ENCODE measurements at places on chromosomes 7 and 10.

DNA sequence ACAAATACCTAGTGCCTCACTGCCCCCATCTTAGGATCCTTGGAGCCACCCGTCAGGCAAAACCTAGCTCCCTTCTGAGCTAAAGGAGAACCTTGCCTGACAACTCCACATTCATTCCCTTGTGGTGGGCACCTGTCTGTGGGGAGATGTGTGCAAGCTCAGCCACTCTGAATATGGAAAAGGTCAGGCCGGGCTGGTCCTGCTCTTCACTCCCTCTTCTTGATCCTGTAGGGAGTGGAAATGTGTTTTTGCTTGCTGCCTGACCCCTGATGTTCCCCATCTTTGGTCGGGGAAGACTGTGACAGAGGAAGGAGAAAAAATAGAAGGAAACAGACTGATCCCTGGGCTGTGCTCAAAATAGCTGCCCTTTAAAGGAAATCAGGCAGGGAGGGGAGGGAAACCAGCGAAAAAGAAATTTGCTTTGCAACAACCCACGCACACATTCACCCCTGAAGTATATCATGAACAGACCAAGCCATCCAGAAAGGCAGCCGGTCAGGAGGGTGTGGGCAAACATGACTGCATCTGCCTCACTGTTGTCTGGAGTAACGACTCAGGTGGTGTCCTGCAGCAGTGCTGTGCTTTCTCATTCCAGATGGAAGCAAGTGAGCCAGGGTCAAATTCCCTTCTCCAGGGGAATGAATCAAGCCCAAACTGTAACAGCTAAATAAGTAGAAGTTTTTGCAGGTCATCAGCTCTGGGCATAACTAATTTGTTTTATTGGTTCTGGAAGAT is 74.0 kb downstream of the SCRN1 start:
- DNase-seq = no peak

DNA sequence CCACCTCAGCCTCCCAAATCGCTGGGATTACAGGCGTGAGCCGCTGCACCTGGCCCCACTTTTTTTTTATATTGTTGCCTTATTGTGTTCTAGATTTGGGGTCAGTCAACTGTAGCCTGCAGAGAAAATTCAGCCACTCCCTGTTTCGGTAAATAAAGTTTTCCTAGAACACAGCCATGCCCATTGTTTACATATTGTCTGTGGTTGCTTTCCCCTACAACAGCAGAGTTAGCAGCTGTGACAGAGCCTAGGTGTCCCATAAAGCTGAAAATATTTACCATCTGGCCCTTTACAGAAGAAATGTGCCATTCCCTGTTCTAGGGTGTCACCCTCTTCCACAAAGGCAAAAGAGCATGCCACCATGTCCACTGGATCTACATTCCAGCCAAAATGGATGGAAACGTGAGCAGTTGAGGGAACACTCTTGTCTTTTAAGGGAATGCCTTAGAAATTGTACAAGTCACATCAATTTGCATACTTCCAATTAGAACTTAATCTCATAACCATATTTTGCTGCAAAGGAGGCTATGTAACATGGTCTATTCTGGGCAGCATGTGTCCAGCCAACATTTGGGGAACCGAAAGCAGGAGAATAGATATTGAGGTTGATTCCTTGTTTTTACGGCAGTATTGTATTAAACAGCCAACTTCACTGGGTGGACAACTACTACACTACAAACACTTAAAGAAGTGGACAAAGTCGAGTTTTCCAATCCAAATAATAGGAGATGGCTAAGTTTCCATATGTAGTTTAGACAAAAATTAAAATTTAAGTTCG is 11.0 kb upstream of the BLVRA start:
- no peak for DNase-seq

GRCh38 chr10:87622314-87623004 is 37.2 kb upstream of the PAPSS2 start:
- DNase-seq = no peak

GRCh38 chr7:45717537-45718235 is 143.5 kb downstream of the ADCY1 start:
- DNase-seq = no peak

- no peak for DNase-seq
These were observed 14.7 kb downstream of the FKBP6 start for GRCh38 chr7:73342645-73343044.

GRCh38 chr10:57102236-57102635 is 741.2 kb upstream of the ZWINT start:
- DNase-seq = no peak

DNA sequence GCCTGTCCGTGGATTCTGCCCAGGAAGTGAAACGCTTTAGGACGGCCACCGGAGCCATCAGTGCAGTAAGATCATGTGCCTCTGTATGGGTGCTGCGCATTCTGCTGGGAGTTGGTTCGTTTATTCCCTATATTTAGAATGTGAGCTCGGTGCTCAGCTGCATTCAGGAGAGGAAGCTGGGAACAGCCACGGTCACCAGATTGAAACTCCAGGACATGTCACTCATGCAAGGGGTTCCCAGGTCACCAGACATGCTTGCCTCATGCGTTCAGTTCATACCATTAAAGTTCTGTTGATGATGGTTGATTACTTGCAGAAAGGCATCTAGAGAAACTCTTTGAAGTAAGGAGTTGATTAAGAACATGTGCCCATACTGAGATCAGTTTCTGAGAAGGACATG is 78.1 kb downstream of the TRRAP start:
- DNase-seq = no peak

- DNase-seq = no peak
These were observed 42.4 kb downstream of the CRCP start for GRCh38 chr7:66157060-66157459.
